A549 treated with Hydrocortisone at 1 μM for 4 hours (cell line): ENCODE measurements at places on chromosomes 1 and 21. TPM values are rescaled to one million over a fixed set of nuclear protein-coding genes. Genes with fewer than 3 reads are reported as not detected.

HES5 gene
- not detected in 5 replicates for total RNA-seq

TMEM54 gene
- 26.2 to 45.3 TPM (median 41.0 TPM) in 5 replicates for total RNA-seq

FMOD gene
- total RNA-seq = 0.03 to 0.06 TPM (median 0.06 TPM) in 3 of 5 replicates, not detected in the others

SPRR2F gene
- total RNA-seq = not detected in 5 replicates

FCMR gene
- 3.4 to 7.7 TPM (median 5.1 TPM) in 5 replicates for total RNA-seq

MNDA gene
- total RNA-seq = not detected in 5 replicates

VHLL gene
- not detected in 5 replicates for total RNA-seq

SOAT1 gene
- total RNA-seq = 26.0 to 32.3 TPM (median 29.5 TPM) in 5 replicates

PIGR gene
- 0.01 to 0.05 TPM (median 0.03 TPM) in 3 of 5 replicates, not detected in the others for total RNA-seq

HMCN1 gene
- 0.05 to 0.20 TPM (median 0.07 TPM) in 5 replicates for total RNA-seq

CGN gene
- total RNA-seq = 2.0 to 2.4 TPM (median 2.3 TPM) in 5 replicates
